ENCODE measurements at places on chromosomes 1 and 21.

- DNase-seq, result no peak
These were observed 43.4 kb upstream of the DIPK1A start for GRCh38 chr1:93004566-93005251.

- no peak for DNase-seq
These were observed 54.0 kb upstream of the S1PR1 start for GRCh38 chr1:101182627-101183387.

GRCh38 chr1:52947490-52947889 lies 20.4 kb downstream of the SCP2 start:
- DNase-seq, result no peak

- no peak for DNase-seq
These were observed 135.1 kb upstream of the PTGFR start for GRCh38 chr1:78355656-78356055.

GRCh38 chr1:14740016-14740415 lies 141.5 kb downstream of the KAZN start:
- DNase-seq, result no peak

Data from stimulated activated CD4-positive, alpha-beta T cell treated with anti-CD3 and anti-CD28 coated beads, Interleukin-1b, Interleukin-23, amount 100 ng/mL, for 1 hour (primary cell).